Hindlimb muscle (tissue), 1 donor: ENCODE measurements at places on chromosomes 5 and 9. TPM values are rescaled to one million over a fixed set of nuclear protein-coding genes. Genes with fewer than 3 reads are reported as not detected.

The SPINK4 gene
- polyA plus RNA-seq: 0.52 TPM

GRCh38 chr5:59547731-59548130 is 345.8 kb downstream of the PDE4D start:
- no peak for DNase-seq

DNA sequence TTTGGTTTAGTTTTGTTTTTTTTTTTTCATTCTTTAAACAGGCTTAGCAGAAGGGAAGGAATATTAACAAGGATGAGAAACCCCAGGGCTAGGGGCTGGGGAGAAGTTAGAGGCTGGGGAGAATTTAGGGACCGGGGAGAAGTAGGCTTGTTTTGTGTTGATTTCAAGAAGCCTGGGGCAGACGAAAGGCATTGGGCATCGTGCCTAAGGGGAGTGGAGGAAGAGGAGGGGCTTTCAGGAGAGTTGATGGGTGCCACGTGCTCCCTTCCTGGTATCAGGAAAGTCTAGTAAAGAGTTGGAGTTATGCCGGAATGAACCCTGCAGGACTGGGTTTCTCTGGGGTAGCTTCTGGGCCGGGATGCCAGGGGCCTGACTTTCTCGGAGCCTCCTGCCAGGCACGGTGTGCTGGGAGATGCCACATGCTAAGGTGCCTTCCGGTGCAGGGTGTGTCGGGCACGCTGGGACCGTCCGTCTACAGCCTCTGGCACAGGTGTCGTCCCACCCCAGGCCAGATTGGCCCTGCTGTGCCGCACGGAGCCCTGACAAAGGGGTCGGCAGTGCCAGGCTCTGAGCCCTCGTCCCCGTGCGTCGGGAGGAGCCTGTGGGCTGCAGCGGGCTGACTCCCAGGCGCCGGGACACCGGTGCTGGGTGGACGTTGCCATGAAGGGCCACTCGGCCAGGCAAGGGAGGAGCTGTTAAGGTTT is 159.9 kb downstream of the OLFM1 start:
- no peak for DNase-seq

GRCh38 chr5:173645890-173646574 is 29.6 kb upstream of the BOD1 start:
- no peak for DNase-seq

- no peak for DNase-seq
Measured at GRCh38 chr5:96652769-96653454, 9.3 kb upstream of the CAST start.

DNA sequence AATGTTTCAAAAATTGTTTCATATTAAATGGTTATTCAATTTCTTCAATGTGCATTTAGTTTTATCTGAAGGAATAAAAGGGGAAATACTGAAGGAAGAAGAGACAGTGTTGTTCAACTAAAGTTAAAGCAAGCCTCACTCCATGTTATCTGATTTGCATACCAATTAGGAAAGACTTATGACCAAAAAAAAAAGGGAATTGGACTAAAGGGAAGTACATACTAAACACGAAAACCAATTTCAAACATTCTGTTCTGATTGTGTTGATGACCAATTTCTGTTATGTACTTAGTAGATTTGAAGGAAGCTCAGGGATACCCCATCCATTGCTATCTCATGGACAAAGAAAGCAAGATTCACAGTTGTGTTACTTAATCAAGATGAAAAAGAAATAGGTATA is 4.9 kb upstream of the GAPT start:
- no peak for DNase-seq

The ZDHHC12 gene
- 7.6 TPM for polyA plus RNA-seq

DNA sequence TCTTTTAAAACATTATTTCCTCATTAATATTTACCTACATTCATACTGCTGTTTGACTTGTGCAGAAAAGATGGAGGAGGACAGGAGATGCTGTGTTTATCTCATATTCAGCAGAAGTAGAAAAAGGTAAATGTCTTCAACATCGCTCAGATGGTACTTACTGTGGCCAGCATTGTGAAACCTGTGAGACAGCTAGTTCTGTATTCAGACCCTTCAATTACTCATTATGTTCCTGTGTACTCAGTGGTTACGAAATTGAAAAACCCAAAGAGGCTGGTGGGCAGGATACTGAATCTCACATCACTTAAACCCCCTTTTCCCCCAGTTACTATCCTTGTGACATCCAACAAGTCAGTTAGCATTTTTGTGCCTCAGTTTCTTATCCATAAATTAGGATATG is 216.0 kb downstream of the KDM4C start:
- DNase-seq: no peak

- DNase-seq: no peak
Measured at GRCh38 chr5:7578071-7578470, 182.1 kb downstream of the ADCY2 start.

GRCh38 chr9:33082538-33083326 is 6.3 kb upstream of the SMU1 start:
- no peak for DNase-seq

GRCh38 chr9:92504881-92505280 is 22.6 kb upstream of the ASPN start:
- no peak for DNase-seq

GRCh38 chr5:96808541-96808828 is 740 bp upstream of the ERAP1 start:
- DNase-seq: no peak

DNA sequence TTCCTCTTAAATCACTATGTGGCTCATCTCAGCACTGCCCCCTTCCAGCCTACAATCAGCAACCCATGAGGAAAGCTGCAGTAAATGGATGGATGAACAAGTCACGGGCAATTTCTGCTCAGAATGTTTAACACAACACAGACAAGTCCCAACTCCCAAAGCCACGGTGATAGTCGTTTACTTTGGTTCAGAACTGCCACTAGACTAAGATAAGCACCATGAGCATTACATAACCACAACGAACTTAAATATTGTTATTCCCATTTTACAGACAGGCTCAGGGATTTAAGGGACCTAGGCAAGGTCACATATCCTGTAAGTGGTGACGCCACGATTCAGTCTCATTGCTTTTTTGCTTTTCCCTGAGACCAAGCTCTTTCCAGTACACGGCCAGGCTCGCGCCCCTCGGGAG is 2.0 kb upstream of the SMIM27 start:
- DNase-seq: peak; percentile 15

DNA sequence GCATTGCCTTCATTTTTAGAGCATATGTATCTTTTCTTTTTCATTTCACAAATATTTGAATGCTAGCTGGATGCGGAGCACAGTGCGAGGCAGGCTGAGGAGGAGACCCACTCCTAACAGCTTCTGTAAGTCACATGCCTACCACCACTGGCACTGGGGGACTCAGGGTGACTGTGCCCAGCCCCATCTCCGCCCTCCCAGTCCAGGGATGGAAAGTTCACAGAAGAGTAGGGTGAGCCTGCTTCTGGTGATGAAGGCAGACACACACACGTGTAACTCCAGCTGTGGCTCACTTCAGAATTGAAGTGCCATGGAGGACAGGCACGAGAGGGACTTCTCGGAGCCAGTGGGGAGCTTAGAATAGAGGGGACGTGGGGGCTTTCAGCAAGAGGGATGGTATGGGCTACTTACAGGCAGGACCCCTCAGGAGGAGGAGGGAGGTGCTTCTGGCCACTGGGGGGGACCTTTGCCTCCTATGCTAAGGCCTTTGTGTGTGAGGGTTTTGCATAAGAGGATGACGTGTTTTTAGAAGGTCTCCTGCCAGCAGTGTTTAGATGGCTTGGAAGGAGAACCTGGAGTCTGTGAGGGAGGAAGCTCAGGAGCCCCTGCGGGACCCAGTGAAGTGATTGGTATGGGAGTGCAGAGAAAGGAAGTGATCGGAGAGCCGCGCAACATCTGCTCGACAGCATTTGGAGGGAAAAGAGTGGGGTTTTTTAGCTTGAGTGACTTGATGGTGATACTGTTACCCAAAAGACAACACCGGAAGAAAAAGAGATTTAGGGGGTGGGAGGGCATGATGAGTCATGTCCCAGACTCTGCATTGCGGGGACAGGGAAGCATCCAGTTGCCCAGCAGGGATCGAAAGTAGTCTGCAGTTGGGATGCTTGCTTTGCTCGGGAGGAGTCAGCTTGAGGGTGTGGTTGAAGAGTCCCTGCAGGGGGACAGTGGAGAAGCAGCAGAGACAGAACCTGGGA is 163.5 kb upstream of the OTULINL start:
- DNase-seq: no peak

GRCh38 chr5:133842846-133843611 is 125.4 kb downstream of the C5orf15 start:
- DNase-seq: no peak

The STING1 gene
- 49.0 TPM for polyA plus RNA-seq

DNA sequence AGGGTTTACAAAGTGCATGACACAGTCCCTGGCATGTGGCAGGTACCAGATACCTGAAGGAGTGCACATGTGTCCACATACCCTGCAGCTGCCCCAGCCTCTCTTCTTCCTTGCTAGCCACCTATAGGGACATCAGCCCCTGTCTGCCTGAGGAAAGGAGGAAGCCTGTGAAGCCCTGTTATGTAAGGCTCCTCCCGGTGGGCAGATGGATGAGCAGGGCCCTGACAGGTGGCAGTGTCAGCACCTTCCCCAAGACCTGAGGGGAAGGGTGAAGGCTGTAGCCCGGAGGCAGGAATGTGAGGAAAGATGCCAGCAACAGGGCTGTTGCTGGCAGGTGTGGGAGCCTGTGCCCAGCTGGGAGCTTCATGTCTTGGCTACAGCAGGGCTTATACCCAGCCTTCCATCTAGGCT is 21.7 kb downstream of the TCF7 start:
- DNase-seq: no peak
